Eye (tissue), 1 donor: ENCODE measurements at places on chromosomes 13 and 19.

- DNase-seq = no peak
These were observed 193.5 kb downstream of the PCDH17 start for GRCh38 chr13:57825066-57825465.

DNA sequence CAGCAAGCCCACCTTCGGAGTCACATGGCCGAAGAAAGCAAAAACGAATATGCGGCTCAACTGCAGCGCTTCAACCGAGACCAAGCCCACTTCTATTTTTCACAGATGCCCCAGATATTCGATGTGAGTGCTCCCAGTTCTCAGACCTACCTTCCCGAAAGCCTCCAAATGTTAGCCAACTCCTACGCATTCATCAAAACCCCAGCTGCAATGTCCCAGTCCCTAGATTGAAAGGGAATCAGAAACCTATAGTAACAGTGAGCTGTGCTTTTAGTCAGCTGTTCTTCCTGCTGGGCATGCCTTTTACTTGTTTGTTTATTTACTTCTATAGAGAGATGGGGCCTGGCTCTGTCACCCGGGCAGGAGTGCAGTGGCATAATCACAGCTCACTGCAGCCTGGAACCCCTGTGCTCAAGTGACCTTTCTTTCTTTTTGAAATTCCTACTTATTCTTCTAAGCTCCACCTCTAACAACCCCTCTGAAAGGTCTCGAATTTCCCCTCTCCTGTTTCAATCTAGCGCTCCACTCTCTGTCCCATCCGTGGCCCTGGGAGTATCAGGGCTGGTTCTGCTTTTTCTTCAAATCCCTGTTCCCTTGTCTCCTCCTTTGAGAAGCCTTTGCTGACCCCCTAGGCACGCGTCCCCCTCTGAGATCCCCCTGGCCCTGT lies 4.4 kb downstream of the TRIP10 start:
- no peak for DNase-seq

DNA sequence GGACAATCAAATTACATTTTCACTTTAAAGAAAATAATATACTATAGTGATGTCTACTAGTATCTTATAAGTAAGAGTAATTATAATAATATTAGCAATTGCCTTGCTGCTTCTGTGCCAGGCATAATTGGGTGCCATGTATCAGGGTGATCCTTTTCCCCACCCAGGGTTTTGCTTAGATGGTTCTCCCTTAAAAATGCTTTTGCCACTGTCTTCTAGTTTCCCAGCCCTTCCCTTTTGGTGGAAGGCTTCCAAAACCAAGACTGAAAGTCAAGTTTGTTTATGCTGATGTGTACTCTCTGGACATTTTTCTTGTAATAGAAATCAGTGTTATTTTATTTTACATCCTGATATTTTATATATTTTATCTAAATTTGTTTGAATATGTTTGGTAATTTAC lies 77.8 kb downstream of the ITGBL1 start:
- no peak for DNase-seq

DNA sequence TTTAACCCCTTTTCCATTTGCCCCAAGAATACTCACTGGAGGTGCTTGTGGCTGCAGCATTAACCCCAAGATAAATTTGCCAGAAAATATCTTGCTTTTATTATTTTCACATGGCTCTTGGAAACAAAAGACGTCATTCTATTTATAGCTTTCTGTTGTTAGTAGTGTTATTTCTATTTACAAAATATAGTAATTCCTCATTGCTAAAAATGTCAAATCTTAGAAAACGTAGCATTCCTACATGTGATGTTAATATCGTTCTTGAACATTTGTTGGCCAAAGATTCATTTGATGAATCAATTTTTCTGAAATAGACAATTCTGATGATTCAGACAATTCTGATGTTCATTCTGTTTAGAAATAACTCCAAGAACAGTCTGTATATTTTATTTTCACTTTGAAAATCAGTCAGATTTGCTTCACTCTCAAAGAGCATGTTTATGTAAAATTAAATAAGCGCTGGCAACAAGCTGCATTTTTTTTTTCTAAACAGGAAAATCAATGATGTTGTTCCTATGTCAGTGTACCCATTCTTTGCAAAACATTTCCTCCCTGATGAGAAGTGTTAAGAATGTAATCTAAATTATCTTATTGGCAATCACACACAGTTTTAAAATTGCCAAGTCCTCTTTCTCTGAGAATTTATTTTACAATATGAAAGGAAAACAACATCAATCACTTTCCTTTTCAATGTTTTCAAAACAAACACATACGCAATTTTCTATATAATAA lies 334.0 kb downstream of the KCTD12 start:
- peak; percentile 27 for DNase-seq

DNA sequence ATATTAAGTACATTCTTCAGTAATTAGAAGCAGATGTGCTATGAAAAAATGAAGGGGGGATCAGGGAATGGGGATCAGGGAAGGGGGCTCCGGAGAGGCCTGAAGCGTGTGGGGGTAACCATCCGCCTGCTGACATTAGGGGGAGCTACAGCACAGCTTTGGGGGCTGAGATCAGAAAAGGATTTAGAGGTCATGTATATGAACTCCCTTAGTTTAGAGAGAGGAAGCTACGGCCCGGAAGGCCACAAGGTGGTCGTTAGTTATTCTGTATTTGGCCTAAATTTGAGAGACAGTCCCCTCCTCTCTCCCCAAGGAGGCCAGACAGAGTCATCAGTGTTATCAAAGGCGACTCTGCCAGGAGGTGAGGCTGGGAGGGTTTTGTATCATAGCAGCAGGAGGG lies 99.0 kb downstream of the TM9SF2 start:
- DNase-seq = no peak

DNA sequence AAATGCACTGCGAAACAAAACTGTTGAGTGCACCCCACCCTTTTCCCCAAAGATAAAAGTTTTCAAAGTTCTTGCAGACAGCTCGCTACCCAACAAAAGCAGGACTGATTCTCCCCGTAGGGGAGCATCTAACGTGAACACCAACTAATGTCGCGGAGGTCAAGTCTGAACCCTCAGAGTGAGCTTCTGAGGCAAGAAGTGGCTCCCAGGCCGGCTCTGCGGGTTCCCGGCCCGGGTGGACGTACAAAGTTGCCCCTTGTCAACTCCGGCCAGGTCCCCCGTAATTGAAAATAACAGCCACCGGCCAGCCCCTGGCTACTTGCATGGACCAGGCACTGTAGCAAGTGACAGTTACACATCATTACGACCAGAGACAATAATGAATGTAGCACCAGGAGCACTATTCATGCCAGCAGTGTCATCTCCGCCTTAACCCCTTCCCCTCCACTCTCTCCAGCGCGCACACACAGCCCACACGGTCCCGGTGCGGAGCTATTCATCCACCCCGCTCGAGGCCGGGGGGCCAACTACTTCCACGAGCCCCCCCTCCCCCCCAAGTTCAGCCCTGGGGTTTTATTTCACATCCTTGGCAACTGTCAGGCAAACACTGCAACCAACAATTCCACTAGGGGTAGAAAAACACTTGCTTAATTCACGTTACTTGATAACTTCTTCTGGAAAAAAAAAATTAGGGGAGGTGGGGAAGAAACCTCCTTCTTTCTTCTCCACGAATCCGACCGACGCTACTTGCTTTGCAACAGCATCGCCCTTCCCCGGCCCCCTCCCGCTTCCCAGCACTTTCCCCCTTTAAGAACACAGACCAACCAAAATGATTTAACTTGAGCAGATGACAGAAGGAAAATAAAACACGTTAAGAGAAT lies 1.2 kb downstream of the KLF12 start:
- DNase-seq = peak; percentile 85

- DNase-seq = peak; percentile 98
These were observed at the start of gene ZNF567 for GRCh38 chr19:36687214-36688056. TSS of gene ZNF567 (plus strand) at chr19:36687612. CDS start at chr19:36694868, 7,256 bp downstream.

- no peak for DNase-seq
These were observed 643.6 kb downstream of the PCDH9 start for GRCh38 chr13:66586489-66586888.

GRCh38 chr19:51810223-51810622 lies 15.3 kb downstream of the FPR3 start:
- no peak for DNase-seq

DNA sequence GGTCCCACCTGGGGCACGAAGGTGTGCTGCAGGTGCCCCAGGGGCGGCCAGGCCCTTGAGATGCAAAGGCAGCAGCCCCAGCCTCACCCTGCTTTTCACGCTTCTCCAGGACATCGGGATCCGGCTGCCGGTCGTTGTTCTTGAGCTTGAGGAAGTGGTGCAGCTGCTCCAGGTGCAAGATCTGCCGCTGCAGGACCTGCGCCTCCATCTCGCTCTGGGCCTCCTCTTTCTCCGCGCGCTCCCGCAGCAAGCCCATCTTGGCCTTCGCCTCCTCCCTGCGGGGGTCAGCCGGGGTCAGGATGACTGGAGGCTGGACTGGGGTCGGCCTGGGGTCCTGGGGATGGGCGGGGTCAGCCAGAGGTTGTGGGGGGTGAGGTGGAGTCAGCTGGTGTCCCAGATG lies 21.5 kb upstream of the EMP3 start:
- no peak for DNase-seq

DNA sequence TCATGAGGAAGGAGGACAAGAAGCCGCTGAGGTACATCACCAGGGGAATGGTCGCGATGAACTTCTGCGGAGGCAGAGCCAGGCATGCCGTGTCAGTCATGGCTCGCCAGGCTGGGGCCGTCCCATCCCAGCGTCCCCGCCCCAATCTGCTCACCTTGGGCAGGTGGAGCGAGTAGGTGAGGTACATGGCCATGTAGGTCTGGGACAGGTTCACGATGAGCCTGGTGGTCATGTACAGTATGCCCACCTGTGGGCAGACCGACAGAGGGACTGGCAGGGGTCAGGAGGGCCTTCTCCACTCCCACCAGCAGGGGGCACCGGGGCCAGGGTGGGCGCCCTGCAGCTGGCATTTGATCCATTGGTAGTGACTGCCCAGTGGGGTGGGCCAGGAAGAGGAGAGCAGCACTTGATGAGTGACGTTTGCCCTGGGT lies 8.3 kb downstream of the TEKTIP1 start:
- DNase-seq = no peak

GRCh38 chr13:33383724-33384577 lies 98.4 kb upstream of the STARD13 start:
- peak; percentile 56 for DNase-seq

GRCh38 chr13:113744197-113745000 lies 14.6 kb upstream of the TMEM255B start:
- DNase-seq = no peak
